AG04450 (cell line): ENCODE measurements at places on chromosomes 4 and X.

GRCh38 chr4:168487282-168488035, 7.2 kb upstream of the DDX60L start:
- no peak for DNase-seq

DNA sequence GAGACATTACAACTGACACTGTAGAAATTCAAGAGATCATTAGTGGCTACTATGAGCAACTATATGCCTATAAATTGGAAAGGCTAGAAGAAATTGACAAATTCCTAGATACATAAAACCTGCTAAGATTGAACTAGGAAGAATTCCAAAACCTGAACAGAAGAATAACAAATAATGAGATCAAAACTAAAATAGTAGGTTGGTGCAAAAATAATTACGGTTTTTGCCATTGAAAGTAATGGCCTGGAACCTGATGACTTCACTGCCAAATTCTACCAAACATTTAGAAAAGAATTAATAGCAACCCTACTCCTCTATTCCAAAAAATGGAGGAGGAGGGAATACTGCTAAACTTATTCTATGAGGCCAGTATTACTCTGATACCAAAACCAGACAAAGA, 824.9 kb downstream of the KLHL13 start:
- no peak for DNase-seq

DNA sequence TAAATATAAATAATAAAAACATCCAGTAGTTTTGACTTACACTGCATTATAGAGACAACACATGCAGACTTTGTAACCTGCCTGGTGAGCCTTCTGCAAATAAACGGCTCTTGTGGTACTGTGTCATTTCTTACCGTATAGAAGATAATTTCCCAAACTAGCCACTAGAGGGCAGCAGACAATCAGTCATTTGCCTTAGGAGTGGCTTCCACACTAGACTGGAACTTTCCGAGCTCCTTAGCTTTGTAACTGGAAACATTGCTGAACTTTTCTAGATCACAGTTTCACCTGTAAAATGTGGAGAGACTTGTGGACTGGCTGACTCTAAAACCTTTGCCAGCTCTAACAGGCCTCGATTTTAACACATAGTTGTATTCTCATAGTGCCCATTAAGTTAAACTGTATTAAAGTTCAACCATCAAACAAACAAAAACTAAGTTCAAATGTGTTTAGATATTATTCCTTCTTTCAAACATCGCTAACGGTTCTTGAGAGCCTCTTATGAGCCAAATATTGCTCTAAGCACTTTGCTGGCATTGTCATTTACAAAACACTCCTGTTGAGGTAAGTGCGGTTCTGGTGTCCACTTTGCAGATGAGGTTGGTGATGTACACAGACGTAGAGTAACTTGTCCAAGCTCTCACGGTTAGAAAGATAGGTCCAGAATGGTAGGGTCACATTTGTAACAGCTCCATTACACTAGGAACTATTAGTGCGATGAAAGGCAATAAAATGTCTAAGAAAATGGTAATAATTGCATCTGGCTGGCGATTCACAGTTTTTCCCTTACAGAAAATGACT, 345.5 kb downstream of the ANK2 start:
- peak; percentile 74 for DNase-seq

- DNase-seq, result peak; percentile 7
Measured at GRCh38 chrX:34849371-34849770, 93.2 kb upstream of the FAM47B start.

- no peak for DNase-seq
Measured at GRCh38 chrX:104806346-104806745, 240.3 kb downstream of the IL1RAPL2 start.

DNA sequence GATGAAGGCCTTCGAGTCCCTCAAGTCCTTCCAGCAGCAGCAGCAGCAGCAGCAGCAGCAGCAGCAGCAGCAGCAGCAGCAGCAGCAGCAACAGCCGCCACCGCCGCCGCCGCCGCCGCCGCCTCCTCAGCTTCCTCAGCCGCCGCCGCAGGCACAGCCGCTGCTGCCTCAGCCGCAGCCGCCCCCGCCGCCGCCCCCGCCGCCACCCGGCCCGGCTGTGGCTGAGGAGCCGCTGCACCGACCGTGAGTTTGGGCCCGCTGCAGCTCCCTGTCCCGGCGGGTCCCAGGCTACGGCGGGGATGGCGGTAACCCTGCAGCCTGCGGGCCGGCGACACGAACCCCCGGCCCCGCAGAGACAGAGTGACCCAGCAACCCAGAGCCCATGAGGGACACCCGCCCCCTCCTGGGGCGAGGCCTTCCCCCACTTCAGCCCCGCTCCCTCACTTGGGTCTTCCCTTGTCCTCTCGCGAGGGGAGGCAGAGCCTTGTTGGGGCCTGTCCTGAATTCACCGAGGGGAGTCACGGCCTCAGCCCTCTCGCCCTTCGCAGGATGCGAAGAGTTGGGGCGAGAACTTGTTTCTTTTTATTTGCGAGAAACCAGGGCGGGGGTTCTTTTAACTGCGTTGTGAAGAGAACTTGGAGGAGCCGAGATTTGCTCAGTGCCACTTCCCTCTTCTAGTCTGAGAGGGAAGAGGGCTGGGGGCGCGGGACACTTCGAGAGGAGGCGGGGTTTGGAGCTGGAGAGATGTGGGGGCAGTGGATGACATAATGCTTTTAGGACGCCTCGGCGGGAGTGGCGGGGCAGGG, 568 bp downstream of the HTT start:
- DNase-seq, result no peak

DNA sequence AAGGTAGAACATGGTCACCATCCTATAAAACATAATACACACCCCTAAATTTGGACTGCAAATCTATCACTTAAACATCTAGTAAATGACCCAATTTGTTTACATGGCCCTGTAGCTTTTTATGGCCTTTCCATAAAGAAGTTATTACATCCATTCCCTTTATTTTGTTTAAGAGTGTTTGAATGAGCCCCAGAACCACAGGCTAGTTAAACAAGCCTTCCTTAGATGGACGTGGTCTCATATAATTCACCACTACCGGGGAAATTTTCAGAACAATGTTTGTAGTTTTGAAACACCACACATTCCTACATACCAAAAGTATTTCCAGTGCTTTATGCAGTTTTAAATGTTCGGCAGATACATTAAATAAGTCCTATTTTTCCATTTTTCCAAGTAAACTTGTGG, 12.3 kb downstream of the PDGFC start:
- no peak for DNase-seq

- DNase-seq, result no peak
Measured at GRCh38 chrX:106899841-106900240, 3.3 kb downstream of the RIPPLY1 start.

DNA sequence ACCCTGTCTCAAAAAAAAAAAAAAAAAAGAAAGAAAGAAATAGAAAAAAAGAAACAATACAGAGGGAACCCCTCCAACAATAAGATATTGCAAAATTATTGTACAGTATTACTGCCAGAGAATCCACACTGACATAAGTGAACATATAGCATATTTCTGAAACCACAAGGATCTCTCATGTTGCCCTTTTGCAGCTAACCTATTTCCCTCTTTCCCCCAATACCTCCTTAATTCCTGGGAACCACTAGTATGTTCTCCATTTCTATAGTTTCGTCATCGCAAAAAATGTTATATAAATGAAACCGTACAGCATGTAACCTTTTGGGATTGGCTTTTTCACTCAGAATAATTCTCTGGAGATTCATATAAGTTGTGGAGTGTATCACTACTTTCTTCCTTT, 20.0 kb upstream of the BMP2K start:
- no peak for DNase-seq

- DNase-seq, result no peak
Measured at GRCh38 chr4:140047017-140047640, 106.9 kb downstream of the MAML3 start.

DNA sequence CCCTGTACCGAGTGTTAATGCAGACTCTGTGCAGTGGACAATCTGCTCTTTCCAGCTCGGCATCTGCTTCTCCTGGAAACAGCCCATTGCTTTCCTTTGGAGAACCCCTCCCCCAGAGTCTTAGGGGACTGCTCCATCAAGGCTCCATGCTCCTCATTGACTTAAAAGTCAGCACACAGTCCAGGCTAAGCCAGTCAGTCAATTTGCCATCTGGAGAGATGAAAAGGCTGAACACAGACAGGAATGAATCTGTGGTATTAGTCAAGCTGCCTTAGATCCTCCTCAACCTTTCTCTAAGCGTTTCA, 20.3 kb downstream of the ATP8A1 start:
- DNase-seq, result no peak

DNA sequence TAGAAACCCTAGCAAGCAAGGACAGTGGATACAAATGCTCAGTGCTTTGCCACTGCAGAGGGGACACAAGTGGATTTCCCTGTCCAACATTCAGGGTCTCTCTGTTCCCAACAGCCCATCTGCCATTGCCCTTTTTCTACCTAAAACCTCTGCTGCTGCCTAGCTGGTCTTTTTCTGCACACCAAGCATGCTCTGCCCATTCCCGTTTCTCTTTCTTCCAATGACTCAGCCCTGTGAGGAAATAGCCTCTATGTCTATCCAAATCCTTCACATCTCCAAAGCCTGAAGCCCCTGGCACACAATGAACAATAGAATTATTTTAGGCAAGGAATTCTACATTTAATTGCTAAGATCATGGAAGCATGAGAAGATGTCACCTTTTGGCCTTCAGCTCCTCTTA, 5.7 kb upstream of the AMELX start:
- DNase-seq, result no peak

- DNase-seq, result no peak
Measured at GRCh38 chr4:138772366-138772765, 243.2 kb upstream of the NOCT start.

DNA sequence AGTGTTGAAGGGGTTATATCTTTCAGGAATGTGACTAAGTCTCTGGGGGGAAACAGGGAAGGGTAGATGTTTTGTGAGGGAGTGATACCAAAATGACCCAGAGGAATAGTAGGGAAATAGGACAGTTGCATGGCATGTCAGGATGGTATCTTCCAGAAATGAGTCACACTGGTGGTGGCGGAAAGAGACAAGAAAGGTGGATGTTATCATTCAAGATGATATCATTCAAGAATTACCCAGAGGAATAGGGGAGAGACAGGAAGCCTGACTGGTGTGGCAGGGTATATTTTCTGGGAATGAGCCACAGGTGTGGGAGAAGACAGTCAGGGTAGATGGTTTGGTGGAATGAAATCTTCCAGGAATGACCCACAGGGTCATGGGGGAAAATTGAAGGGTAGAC, 61.1 kb downstream of the MAOA start:
- no peak for DNase-seq

GRCh38 chrX:118795528-118796280, 27.9 kb upstream of the ZCCHC12 start:
- DNase-seq, result no peak

- no peak for DNase-seq
Measured at GRCh38 chr4:176792326-176793059, at the start of gene VEGFC. Gene VEGFC (minus strand): TSS chr4:176792922. CDS start chr4:176792311, 611 bp downstream.

DNA sequence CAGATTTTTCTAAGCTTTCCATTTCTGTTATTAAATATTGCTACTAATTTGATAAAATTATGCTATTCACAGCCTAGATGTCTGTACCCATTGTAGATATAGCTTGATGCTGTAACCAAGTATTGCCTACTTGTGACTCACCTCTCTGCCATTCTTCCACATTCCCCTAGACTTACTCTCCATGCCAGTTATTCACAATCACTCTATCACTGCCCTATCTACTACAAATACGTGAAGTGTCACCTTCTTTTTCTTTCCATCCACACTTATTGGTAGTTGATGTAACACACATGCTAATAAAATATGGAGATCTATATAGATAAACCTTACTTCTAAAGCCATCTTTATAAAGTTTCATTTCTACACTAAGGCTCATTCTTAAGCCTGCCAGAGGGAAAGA, 179.4 kb upstream of the PACRGL start:
- peak; percentile 32 for DNase-seq

DNA sequence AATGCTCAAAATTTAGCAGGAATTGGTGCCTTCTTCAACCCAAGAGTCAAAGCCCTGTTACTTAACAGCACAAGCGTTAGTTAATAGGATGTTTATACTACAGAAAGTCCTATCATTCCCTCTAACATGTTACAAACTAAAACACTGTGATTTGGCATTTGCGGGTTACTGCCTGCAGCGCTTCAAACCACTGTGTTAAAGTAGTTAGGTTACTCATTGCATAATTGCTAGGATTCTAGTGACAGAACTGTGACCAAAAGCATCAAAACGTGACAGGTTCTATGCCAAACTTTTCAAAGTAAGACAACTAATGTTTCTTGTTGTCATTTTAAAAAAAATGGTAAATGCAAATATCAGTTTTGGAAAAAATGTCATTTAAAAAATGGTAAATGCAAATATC, 442.8 kb upstream of the ZFP42 start:
- DNase-seq, result no peak

DNA sequence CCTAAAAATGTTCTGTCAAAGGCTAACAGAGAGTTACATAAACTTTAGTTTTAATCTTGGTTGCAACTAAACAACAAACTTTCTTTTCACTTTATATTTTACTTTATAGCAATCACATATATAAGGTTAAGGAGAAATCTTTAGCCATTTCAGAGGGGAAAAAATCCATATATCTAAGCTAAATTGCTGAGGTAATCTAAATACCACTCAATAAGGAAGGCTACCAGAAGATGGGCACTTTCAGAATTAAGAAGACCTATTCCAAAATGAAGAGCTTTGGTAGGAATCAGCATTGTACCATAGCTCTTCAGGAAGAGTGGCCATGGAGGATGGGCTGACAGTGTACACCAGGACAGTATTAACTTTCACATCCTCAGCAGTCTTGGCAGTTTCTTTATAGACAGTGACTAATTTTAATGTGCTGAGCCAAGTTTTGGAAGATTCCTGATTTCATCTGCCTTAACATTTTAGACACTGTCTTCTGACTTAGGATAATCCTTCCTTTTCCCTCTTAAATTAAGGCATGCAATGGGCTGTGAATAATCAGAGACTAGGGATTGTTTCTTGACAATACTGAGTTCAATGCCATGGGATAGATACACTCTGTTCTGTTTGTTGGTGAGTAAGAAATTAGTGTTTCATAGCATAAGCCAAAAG, 7.1 kb downstream of the FAT4 start:
- DNase-seq, result no peak

DNA sequence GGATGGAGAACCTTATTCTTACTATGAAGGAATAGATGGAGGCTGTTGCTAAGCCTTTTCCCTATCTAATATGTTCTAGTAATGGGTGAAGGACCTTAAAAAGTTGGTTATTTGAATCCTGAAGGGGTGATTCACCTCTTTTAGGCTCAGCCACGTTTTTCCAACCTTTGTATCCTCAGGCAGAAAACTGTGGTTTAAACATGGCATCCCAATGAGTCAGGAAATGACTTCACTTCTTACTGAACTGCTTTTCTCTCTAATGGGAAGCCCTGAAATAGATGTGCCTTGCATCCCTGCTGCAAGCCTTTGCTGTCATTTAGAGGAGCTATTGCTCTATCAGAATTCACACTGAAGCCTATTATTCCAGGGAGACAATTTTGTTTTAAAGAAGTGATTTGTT, 191.0 kb upstream of the ARX start:
- no peak for DNase-seq

DNA sequence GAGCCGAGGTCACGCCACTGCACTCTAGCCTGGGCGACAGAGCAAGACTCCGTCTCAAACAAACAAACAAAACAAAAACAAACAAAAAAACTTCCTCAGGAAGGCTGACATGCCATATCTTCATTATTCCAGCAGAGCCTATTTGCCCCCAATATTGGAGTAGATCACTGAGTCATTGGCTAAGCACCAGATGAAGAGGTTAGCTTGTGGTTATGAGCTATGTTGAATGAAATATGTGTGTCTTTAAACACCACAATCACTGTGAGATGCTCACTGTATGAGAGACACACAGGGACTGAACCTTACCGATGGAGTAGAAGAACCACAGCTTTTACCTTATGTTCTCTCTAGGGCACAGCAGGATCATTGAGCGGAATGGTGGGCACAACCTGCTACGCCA, 122.1 kb upstream of the EOLA2 start:
- DNase-seq, result no peak
